ENCODE measurements at places on chromosomes 5 and 9. TPM values are rescaled to one million over a fixed set of nuclear protein-coding genes. Genes with fewer than 3 reads are reported as not detected.

CYSRT1 gene
- 1.9 TPM for total RNA-seq

EGR1 gene
- 76.6 TPM for total RNA-seq

ARL14EPL gene
- not detected for total RNA-seq

BOD1 gene
- total RNA-seq = 120 TPM

PAIP2 gene
- total RNA-seq = 121 TPM

- DNase-seq = no peak
Observed at GRCh38 chr5:109413458-109413857, 3.7 kb upstream of the PJA2 start.

GRCh38 chr9:92602413-92602812 lies 66.6 kb upstream of the ECM2 start:
- DNase-seq = no peak

DNA sequence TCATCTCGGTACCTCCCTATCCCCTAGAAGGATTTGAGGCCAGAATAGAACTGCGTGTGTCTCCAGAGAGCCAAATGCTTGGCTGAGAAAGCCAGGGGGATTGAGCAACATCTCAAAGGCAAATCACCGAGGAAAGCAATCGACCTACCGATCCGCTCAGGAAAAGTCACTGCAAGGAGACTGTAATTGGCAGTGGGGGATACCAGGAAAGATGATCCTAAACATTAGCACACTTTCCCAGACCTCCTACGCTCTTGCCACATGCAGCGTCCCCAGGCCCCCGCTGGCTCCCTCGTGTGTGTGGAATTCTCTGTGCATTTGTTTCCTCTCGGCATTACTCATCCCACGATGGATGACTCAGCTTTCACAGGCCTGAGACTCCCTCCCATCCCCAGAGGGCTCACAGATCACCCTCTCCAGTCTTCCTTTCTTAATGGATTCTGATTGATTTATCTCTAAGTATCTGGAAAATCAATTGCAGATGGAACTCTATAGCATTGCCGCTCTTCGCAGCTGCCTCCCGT lies 82.2 kb upstream of the ICE1 start:
- peak; percentile 72 for DNase-seq

- no peak for DNase-seq
Observed at GRCh38 chr5:116502138-116502537, 72.5 kb downstream of the SEMA6A start.

GRCh38 chr9:93210324-93210973 lies 26.5 kb downstream of the WNK2 start:
- no peak for DNase-seq

DNA sequence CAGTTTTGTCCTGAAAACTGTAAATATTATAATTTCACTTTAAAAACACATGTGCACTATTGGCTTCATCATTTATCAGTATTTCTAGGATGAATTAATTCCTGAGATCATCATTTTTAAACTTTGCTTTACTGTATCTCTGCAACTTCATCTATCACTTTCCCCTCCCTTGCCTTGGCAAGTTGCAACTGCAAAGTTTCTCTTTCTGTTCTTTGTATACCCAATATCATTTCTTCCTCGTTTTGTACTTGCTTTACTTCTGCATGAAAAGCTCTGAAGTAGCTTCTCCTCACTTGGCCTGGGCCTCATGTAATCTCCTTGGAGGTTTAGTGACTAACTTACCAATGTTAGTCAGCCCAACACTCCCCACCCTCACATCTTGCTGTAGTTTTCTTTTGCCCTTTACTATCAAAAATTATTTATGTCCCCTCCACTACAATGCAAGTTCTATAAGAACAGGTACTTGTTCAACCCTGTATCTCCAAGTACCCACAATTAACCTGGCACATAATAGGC lies 12.8 kb downstream of the C5orf63 start:
- DNase-seq = no peak

- no peak for DNase-seq
Observed at GRCh38 chr9:37968228-37968701, 64.3 kb upstream of the SLC25A51 start.

- DNase-seq = no peak
Observed at GRCh38 chr9:121107881-121108280, 33.1 kb downstream of the CNTRL start.

GRCh38 chr5:158641016-158641415 lies 458.7 kb downstream of the EBF1 start:
- DNase-seq = no peak

- DNase-seq = no peak
Observed at GRCh38 chr9:38339496-38339895, 53.0 kb upstream of the ALDH1B1 start.

Measured in H9 (cell line).